ENCODE measurements at places on chromosomes 7 and 10.
A peak's percentile ranks its signal among the peaks of the same experiment; 100 is the strongest.

GRCh38 chr7:28272461-28272877 lies 91.9 kb upstream of the JAZF1 start:
- DNase-seq: peak; percentile 17

- no peak for DNase-seq
These were observed 40.5 kb upstream of the RABGEF1 start for GRCh38 chr7:66699998-66700397.

DNA sequence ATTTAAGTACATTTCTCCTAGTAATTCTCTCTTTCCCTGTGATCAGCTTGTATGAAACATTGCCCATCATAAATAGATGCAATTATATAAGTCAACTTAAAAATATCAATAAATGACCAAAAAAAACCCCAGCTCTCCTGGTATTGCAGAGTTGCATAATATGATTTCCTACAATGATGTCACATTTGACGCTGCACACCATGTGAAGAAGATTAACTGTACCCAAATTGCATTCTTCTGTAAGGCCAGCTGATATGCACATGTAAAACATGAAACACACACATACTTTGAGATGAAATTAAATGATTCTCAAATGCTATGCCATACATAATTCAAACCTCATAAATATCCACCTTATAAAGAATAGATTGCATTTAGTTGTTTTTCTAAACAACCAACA lies 115.5 kb downstream of the AGMO start:
- DNase-seq: no peak

DNA sequence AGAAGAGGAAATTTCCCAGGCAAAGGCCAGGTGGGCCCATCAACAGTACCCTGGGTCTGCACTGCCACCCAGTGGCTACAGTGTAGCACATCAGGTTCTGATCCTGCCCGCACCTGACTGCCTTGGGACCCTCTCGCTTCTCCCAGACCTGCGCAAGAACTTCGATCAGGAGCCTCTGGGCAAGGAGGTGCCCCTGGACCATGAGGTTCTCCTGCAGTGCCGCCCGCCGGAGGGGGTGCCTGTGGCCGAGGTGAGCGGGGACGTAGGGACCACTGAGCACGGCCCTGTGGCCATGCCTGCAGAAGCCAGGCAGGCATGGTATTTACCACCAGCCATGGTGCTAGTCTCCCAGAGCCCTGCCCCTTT lies 33.9 kb upstream of the SLC29A3 start:
- peak; percentile 75 for DNase-seq

- DNase-seq: peak; percentile 29
These were observed 34.2 kb downstream of the PUS7 start for GRCh38 chr7:105487579-105488571.

- no peak for DNase-seq
These were observed 14.3 kb upstream of the NOM1 start for GRCh38 chr7:156935250-156935649.

- no peak for DNase-seq
These were observed at the start of gene SFTPA2 for GRCh38 chr10:79560160-79560709. SFTPA2 (minus strand) TSS chr10:79560407; CDS start chr10:79559483, 924 bp downstream.

GRCh38 chr7:115113776-115114175 lies 191.9 kb downstream of the MDFIC start:
- DNase-seq: no peak

DNA sequence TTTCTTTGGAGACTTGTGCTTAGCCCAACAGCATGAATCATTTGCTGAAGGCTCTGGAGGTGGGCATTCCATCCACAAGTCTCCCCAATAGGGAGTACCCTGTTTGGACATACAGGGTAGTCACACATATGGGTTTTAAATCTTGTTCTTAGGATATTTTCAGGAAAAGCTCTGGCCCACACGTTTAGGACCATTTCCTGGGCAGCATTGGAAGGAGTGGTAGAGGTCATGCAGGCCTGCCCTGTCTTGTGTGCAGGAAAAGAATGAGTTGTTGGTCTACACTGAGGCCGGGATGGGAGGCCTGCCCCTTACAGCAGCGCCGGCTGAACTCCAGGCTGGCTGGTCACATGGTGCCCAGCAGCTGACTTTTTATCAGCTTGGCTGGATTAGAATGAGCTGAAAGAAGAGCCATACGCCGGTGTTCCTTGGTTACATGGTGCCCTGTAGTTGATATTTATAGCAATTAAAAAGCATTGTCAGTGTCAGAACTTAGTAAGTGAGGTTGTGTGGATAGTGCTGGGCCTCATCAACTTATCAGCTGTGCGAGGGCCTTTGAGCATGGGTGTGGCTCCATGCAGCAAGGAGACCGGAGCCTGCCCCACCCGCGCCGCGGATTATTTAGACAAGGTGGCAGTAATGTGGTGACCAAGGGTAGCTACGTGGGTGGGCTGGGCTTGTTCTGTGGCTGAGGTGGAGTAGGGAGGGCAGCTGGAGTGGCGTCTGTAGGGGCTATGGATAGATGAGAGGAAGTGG lies 28.6 kb downstream of the OGDH start:
- no peak for DNase-seq

- DNase-seq: no peak
These were observed 4.1 kb upstream of the RNF148 start for GRCh38 chr7:122706836-122707235.

- DNase-seq: no peak
These were observed 260.5 kb downstream of the GPAM start for GRCh38 chr10:111923032-111923431.

GRCh38 chr7:131026297-131027000 lies 292.4 kb upstream of the KLF14 start:
- no peak for DNase-seq

DNA sequence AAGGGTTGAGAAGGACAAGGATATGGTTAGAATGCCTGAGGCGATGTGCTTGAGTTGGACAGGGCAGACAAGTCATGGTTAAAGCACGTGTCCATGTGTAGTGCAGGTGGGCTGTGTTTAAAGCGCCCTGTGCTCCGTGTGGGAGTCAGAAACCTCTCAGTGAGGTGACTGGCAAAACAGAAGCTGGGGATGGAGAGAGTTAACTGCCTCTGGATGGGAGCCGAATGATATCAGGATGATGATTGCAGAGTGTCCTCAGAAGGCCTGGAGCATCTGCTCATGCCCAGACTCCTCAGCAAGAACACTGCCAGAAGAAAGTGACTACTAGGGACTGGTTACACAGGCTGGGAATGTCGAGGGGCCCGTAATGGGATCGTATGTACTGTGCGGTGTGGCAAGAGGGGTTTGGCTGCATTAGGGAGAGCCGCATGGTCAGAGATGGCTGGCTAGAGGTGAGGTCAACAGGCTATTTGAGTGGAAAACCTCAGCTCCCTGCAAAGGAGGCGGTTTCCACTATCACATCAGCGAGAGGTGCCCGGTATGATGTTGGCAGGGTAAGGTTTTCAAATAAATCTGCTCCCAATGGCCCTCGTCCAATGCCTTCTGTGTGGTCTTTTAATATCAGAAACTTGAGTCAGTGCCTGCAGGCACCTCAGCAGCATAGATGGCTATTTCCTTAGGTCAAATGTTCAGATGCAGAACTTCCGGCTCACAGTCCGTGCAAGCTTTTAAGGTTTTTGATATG lies 26.1 kb upstream of the MRC1 start:
- DNase-seq: no peak

DNA sequence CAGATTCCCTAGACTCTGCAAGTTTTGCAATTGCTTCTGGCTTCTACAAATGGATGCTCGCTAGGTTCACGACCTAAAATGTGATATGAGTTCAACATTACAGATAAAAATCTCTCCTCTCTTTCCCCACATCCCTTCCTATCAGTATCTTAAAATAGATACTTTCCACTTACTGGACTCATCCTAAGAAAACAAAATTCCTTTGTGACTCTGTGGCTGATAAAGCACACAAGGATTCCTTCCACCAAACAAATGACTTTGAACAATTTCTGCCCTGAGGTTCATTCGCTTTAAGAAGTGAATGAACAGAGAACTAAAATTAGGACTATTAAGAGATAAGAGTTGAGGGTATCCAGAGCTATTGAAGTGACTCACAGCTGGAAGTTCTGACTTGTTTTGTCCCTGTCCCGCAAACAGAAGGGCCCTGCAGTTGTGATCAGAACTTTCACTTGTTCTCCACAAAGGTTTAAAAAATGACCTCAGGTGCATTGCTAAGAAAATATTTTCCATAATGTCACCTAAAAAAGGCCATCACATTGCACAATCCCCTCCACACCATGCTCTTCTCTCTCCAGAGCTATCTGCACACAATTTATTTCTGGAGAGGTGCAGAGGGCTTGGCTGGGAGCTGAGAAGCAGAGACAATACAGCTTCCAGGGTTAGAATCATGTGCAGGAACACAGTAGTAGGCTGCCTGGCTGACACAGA lies 96.1 kb downstream of the PIP4K2A start:
- DNase-seq: no peak

DNA sequence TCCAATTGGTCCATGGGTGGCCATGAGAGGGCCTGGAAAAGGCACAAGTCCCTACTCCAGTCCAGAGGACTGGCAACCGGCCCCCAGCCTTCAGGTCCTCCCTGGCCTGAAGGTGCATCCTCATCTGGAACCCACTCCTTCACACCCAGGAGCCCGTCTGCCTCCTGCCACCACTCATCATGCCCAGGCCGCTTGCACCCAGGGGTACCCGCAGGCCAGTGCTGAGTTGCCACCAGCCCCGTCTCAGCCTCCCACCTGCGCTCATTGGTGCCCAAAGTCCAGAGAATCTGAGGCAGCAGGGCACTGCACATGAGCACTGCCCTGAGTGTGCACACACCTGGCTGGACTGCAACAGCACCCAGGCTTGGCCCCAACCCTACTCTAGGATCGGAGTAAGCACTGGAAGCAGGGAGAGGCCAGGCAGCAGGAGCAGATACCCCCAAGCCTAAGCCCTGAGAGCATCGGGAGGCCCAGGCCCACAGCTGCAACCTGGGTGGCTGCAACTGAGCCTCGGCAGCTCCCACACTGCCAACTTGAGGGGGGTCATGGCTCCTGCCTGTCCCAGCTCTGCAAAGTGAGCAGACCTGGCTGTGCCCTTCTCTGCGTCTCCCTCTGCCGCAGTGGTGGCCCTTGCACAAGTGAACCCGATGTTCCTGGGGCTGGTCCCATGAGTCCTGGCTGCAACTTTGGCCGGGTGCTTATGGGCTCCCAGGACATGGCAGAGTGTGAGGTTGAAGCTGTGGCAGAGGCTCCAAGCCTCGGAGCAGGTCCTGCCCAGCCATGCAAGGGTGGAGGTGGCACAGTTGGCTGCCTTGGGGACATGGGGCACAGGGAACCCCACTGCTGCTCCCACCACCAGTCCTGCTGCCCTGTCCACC lies 44.3 kb downstream of the TCERG1L start:
- DNase-seq: no peak

DNA sequence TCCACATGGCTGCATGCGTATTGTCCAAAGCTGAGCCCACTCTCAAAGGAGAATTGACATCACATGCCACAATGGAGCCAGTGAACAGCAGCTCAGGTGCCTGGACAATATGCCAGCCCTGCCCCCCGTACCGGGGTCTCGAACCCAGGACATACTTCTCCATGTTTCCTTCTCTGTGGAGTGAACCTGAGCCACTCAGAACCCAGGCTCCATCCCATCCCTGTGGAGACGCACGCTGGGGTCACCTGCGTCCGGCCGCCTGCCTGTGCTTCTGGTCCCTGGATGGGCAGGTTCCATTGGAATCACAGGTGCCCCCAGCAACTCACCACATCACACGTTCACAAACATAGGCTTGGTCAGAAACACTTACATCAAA lies 229.8 kb downstream of the DNAJB6 start:
- no peak for DNase-seq

DNA sequence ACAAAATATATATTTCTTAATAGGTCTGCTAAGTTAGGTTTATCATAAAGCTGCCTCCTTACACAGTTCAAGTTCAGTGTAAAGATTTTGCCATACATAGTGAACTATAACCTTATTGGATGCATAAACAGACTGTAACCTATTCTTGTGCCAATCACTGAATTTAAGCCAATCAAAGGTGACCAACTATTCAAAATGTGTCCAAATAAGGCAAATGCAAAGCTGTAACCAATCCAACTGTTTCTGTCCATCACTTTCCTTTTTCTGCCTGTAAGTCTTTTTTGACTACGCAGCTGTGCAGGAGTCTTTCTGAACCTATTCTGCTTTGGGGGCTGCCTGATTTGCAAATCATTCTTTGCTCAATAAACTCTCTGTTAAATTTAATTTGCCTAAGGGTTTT lies 11.6 kb upstream of the DNMBP start:
- no peak for DNase-seq

GRCh38 chr10:110083884-110084283 lies 76.1 kb downstream of the ADD3 start:
- no peak for DNase-seq

GRCh38 chr10:44471410-44471809 lies 86.5 kb upstream of the CXCL12 start:
- no peak for DNase-seq

GRCh38 chr7:156999958-157000726 lies 10.3 kb downstream of the MNX1 start:
- DNase-seq: peak; percentile 81

DNA sequence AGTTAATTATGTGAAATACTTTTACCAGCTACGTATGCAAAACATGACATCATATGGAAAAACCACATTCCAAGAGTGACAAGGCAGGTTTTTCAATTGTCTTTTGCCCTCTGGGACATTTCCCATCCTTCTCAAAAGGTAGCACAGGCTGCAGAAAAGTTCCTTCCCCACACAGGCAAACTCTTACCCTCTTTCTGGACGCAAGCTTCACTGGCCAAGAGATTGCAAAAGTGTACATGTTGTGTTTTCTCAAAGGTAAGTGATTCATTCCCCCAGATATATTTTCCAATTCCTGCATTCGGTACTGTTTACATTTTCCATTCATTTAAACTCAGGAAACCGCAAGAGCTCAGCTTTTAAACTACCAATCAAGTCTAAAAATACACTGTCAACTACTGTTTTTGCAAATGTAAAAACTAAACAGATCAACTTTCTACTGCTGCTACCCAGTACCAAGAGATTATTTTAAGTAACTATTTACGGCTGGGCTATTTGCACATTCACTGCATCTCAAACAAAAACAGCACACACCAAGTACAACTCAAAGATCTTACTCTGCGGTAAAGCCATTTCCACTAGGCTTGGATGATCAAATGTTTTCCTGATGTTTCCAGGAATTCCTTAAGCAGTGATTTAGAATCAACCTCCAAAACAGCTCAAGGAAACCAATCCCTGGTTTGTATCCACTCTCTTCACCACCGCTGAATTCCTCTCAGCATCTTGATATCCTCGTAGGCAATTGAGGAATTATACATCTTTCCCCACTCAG lies 233.6 kb upstream of the CCDC6 start:
- DNase-seq: no peak

DNA sequence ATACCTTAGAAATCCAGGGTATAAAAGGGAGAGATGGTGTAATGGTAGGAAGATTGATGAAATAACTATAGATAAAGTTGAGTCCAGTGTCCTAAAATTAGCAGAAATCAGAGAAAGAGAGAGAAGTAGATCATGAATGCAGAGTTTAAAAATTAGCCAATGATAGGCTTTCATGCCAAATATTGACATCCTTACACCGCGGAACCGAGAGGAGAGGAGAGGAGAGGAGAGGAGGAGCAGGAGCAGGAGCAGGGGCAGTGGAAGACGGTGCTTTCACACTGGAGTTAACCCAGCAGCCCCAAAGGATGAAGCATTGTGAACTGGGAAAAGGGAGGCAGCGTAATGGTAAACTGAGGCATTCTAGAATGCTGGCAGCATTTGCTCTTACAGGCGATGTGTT lies 34.2 kb upstream of the LAMB4 start:
- no peak for DNase-seq
